NCI-H345 (cell line): ENCODE measurements at places on chromosomes 11 and 22.

DNA sequence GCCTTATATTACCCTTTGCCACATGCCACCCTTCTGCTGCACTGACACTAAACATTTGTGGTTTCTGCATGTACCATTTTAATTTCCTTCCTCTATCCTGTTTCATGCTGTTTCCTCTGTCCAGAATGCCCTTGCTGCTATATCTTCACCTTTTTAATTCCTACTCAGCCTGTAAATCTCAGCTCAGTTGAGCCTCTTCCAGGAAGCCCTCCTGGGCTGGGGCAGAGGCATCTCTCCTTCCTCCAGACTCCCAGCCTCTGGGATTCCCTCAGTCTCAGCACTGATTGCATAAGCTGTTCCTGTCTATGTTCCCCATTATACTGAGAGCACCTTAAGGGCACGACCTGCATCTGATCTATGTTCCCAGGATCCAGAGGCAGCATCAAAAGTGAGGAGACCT lies 98.7 kb downstream of the RNF169 start:
- DNase-seq: no peak

DNA sequence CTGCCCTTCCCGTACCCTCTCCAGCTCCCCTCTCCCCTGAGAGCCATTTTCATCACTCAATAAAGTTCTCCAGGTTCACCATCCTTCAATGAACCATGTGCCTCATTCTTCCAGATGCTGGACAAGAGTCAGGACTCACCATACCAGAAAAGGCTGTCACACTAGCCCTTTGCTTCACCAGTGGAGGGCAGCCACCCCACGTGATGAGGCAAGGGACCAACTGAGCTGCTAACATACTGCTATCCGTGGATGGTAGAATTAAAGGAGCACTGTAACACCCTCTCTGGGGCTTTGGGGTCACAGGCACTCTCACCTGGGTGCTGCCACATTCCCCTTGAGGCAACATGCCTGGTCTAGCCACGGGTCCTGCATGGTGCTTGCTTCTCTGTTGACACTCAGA lies 13.1 kb upstream of the OR5I1 start:
- DNase-seq: no peak

DNA sequence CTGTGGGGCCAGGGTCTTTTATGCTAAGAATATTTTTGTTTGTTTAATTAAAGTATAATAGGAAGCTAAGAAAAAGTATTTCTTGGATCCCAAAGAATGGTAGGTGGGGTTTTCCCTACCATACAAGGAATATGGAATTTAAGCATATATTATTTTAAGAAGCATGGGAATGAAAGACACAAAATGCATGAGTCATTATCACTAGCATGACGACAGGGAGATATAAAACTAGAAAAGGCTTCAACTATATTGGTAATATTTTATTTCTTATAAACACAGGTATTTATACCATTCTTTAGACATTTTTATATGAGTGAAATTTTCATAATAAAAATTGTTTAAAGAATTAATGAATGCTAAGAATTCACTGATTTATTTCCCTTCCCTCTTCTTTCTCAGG lies 39.3 kb upstream of the SOX6 start:
- no peak for DNase-seq

- no peak for DNase-seq
Observed at GRCh38 chr11:134471716-134472455, 59.8 kb upstream of the B3GAT1 start.
